ENCODE measurements at places on chromosomes 7 and 10.
A peak's percentile ranks its signal among the peaks of the same experiment; 100 is the strongest.

- DNase-seq = no peak
These were observed 75.2 kb upstream of the CELF2 start for GRCh38 chr10:10942441-10942840.

DNA sequence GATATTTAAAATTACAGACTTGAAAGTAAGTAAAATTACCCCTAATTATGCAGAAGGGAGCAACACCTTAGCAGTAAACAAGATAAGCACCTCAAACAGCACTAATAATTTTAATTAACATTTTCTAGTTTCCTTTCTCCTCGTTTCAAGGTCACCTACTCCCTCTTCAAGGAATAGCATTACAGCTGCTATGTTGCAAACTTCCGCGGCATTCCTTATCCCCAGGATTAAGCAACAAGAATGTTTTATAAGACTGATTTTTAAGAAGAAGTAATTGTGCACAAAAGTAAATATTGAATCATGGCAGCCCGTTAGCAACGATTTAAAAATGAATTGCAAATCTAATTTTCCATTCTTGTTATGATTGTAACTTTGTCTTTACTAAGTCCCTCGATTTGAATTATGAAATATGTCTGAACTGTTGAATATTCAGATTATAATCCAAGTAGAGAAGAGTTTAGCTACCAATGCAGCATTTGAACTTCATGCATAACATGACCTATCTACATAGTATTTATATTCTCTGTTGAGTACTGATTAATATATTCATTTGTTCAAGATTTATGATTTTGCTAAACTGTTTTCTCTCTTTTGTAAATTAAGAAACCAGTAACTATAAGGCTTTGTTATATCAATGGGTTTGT lies 593.5 kb upstream of the MGMT start:
- no peak for DNase-seq

GRCh38 chr10:43453266-43453831 lies 16.4 kb downstream of the ZNF487 start:
- no peak for DNase-seq

- DNase-seq = no peak
These were observed 49.7 kb downstream of the INSYN2A start for GRCh38 chr10:127146661-127147060.

DNA sequence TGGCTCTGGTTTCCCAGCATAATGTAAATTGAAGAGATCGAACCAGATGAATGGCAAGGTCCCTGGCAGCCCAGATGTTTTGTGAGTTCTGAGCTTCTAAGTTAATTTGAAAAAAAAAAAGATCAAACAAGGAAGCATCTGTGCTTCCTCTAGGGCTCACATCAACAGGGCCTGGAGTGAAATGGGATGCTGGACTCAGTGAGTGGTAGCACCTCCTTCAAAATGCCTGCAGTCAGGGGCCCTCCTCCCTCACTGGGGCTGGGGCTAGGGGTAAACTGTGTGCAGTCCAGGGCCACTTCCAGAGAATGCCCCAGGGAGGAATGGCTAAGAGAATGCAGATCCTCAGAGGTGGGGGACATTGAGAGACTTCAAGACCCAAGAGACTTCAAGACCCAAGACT lies 6.0 kb upstream of the CUEDC2 start:
- DNase-seq = no peak

GRCh38 chr7:23135755-23136154 lies 30.2 kb downstream of the KLHL7 start:
- no peak for DNase-seq

DNA sequence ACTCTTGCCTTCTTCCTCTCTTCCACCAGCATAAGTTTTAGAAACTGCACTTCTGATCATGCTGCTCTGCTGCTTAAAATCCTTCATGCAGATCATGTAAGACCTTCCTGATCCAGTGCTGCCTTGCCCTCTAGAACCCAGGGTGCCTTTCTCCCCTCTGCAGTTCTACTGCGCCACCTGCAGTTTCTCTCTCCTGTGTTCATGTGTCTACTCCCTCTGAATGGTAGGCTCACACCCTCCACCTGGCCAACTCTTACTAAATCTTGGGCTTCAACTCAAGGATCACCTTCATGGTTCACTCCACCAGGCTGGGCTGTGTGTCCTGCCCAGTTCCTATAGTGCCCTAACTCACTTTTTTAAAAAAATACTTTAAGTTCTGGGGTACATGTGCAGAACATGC lies 174.6 kb upstream of the ITGB1 start:
- no peak for DNase-seq

GRCh38 chr10:27558612-27559020 lies 54.5 kb downstream of the RAB18 start:
- DNase-seq = peak; percentile 89

DNA sequence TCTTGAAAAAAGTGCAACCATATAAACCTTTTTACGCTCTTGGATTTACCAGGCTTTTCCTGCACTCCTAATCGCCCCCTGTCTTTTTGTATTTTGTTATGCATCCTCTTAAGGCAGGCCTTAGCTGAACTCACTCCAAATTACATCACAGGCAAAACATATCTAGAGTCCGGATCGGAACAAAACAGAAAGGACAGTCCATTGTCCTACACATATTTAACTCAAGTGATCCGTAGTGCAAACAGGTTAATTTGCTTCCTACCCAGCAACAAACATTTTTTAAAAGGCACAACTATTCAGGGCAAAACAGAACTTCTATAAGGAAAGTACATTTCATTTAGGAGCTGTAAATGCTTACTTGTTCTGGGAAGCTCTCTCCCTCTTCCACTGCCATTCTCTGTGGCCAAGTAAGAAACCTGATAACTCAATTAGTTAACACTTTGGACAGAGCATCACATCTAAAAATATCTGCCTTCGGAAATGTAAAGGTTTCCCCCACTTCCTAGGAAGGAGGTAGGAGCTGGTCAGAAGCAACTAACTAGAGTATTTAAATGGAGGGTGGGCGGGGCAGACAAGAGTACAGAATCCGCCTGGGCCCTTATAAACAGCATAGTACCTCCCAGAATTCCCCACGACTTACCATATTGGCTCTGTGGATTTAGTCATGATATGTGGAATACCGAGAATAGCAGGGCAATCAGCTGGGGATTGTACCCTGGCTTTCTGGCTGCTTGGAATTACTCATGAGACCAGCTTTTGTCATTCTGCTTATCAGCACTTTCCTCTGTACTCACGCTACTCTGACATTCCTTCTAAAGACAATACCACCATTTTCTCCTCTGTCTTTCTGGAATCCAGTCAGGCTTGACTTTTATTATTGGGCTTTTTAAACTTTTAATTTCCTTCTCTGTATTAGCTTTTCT lies 89.5 kb downstream of the ANK3 start:
- DNase-seq = peak; percentile 35

- peak; percentile 64 for DNase-seq
These were observed 131.4 kb upstream of the ODAD2 start for GRCh38 chr10:28130267-28130666.

DNA sequence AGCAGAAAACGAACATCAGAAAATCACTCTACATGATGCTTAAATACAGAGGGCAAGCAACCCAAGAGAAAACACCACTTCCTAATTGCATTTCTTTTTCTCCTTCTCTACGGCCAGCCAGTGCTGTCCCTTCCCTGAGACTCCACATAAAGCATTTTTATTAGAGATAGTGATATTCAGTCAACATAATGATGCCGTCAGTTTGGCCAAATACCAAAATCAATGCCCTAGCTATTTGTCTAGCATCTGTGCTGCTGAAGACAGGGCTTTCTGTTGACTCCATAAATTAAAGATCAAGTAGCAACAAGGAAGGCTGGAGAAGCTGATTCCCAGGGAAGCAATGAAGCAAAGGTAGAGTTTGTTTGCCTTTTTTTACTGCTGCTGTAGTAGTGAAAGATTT lies 1024.9 kb downstream of the REEP3 start:
- no peak for DNase-seq

GRCh38 chr7:73429215-73429614 lies 4.4 kb upstream of the FZD9 start:
- DNase-seq = peak; percentile 28

- peak; percentile 98 for DNase-seq
These were observed 1.5 kb downstream of the PTPN12 start for GRCh38 chr7:77538281-77539212.

DNA sequence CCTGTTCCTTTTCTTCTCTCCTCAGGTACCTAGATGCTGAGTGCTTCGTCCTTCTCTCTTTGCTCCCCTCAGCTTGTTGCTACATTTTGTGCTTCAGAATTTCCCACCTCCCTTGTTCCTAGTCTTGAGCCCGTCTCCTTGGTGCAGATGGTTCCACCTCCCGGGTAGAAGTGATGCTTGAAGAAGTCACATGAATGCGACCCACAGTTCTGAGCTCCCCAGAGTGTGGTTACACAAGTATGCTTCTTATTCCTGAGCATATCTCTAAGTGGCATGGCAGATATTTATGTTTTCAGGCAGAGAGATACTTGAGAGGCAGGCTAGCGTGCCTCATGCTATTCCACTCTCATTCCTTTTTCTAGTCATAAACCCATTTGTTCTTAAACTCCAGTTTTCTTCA lies 34.0 kb downstream of the INPP5F start:
- DNase-seq = peak; percentile 22

- DNase-seq = no peak
These were observed 605.3 kb upstream of the FOXK1 start for GRCh38 chr7:4076701-4077294.

GRCh38 chr10:106672517-106673175 lies 491.9 kb downstream of the SORCS1 start:
- DNase-seq = no peak

GRCh38 chr7:31049005-31049765 lies 2.9 kb upstream of the ADCYAP1R1 start:
- no peak for DNase-seq

GRCh38 chr10:59894114-59894513 lies 12.2 kb downstream of the CCDC6 start:
- peak; percentile 71 for DNase-seq

DNA sequence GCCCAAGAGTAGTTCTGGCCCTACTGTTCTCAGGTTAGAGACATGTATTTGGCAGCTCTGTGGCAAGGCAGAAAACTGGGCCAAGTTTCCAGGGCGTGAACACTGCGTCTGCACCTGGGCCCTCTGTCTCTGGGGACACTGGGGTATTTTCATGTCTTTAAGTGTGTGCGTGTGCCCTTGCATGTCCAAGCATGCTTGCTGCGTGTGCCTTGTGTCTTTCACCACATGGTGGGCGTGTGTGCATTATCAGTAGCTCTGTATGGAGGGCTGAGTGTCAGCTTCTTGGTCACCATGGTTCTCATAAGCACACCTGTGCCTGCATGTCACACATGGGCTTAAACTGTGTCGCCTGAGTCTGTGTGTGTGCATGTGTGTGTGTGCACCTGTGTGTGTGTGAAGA lies 69.3 kb downstream of the HIPK2 start:
- DNase-seq = no peak

GRCh38 chr10:34358729-34359434 lies 456.2 kb downstream of the PARD3 start:
- DNase-seq = no peak

DNA sequence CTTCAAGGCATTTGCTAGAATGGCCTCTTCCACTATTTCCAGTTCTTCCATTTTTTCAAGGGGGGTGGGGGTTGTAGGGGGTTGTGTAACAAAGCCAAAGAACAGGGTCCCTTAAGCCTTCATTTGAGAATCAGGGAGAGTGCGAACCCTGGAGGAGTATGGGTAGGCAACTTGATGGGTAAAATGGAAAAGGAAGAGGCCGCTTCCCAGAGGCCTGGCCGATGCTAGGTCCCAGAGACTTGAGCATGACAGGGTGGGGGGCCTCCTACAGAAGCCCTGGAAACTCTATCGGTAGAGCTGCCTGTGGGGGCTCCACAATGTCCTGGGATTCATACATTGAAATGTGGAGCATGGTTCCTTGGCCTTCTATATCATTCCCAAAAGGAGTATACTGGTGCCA lies 9.1 kb upstream of the HOXA13 start:
- DNase-seq = no peak

DNA sequence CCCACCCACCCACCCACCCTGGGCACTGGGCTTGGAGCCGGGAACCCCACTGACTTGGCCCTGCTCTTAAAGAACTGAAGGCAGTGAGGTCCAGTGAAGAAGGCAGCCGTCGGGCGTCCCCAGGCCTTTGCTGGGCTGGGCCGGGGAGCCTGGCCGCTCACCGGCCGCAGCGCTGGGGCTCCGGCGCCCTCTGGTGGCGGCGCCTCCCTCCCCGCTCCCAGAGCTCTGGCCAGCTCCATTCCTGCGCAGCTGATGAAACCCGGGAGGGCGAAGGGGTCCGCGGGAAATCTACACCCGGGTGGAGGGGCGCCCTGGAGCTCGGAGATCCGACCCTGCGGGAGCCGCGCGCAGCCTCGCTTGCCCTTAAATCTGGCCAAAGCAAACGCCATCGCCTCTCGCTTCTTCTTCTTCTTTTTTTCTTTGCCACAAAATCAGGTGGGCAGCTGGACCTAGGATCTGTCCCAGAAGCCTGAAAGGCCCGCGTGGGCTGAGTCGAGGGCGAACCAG lies 1.7 kb upstream of the CXCL12 start:
- DNase-seq = peak; percentile 89

DNA sequence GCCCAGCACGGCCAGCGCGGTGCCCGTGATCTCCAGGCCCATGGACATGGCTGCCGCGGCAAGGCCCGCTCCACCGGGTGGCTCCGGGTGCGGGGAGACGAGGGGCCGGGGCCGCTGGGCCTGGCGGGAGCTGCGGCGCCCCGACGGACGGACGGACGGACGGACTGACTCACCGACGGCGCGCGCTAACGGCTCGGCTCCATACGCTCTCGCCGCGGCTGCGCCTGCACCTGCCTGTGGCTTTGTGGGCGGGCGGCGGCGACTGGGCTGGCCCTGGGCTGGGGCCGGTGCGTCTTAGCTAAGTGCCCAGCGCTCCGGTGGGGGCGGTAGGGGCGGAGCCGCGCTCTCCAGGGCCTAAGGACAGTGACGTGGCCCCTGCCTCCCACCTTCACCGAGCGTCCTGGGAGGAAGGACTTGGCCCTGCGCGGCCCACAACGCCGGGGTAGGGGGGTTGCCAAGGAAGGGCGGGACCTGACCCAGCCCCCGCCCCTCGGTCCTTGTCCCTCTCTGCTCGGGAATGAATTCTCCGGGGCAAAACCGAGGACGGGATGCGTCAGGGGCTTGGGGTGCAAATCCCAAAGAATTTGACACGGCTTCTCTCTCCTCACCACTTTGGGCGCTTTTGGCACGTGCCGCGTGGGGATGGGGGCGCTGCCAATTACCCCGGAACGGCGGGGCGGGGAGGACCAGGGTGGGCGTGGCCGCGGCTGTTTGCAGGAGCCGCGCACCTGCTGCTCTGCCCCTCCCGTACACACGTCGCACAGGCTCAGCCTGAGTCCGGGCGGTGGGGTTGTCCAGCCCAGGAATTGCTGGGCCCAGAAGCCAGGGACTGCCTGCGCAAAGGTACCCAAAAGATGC lies at the start of gene CLDN3:
Gene CLDN3, minus strand, starts transcription at position 269 of the 858 bp plus-strand sequence. Its CDS starts 221 bp downstream, at position 48.
- DNase-seq = peak; percentile 17

- DNase-seq = no peak
These were observed 3.0 kb downstream of the LAMB1 start for GRCh38 chr7:107999779-108000560.

Measured in adipocyte (in vitro differentiated cells).